Stimulated activated CD8-positive, alpha-beta memory T cell treated with anti-CD3 and anti-CD28 coated beads, Interleukin-2, amount 100 ng/mL, for 1 hour (primary cell): ENCODE measurements at places on chromosomes 16 and 17.
A peak's percentile ranks its signal among the peaks of the same experiment; 100 is the strongest.

DNA sequence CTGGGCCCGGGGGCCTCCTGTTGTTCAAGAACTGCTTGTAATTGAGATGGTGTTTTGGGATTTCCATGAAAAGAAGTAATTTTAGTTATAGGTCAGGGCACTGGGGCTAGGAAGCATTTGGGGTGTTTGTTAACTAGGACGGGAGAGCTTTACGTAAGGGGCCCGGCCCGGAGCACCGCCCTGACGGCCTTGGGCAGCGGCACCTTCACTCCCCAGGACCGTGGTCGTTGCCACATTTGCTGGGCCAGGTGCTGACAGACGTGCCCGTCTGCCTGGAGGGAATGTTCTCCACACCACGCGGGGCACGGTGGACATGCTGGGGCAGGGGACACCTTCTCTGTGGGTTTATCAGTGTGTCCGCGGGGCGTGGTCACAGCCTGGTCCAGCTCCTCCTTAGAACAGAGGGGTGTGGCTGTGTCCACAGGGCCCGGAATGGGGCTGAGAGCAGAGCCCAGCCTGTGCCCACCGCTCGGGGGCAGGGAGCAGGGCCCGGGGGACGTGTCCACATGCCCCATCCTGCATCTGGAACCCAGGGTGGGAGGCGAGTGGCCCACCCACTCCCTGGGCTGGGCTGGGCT, 57.7 kb downstream of the BAIAP2 start:
- no peak for DNase-seq

DNA sequence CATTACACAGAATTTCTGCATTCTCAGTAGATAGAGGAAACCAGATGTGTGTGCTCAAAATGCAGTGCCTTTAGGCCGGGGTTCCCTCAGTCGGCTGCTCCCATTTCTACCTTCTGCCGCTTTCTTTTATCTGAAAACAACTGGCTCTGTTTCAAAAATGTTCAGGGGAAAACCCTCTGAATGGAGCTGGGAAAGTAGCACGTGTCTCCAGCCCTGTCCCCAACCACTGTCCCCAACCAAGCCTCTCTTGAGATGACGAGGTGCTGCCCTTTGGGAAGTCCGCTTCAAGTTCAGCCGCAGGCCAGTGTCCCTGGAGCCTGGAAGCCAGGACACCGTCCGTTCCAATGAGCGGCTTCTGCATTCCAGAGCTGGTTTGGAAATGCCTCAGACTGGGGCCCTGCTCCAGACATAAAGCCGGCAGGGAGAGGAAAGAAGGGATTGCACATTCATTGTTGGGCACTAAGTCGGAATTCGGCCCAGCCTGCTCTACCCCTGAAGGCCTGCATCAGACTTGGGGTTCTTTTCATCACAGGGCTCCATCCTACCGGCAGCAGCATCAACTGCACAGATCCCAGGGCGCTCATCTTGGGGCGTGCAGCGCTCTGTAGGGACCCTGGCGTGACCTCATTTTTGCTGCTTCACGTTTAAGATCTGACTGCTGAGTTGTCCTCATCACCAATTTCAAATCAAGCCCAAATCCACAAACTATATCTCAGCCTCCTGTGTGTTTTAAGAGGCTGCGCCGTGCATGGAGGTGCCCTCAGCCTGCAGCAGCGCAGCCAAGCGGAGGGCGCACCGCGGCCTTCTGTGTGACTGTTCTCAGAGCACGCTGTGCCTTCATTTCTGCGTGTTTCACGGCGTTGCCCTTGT, 111.3 kb downstream of the BANP start:
- no peak for DNase-seq

DNA sequence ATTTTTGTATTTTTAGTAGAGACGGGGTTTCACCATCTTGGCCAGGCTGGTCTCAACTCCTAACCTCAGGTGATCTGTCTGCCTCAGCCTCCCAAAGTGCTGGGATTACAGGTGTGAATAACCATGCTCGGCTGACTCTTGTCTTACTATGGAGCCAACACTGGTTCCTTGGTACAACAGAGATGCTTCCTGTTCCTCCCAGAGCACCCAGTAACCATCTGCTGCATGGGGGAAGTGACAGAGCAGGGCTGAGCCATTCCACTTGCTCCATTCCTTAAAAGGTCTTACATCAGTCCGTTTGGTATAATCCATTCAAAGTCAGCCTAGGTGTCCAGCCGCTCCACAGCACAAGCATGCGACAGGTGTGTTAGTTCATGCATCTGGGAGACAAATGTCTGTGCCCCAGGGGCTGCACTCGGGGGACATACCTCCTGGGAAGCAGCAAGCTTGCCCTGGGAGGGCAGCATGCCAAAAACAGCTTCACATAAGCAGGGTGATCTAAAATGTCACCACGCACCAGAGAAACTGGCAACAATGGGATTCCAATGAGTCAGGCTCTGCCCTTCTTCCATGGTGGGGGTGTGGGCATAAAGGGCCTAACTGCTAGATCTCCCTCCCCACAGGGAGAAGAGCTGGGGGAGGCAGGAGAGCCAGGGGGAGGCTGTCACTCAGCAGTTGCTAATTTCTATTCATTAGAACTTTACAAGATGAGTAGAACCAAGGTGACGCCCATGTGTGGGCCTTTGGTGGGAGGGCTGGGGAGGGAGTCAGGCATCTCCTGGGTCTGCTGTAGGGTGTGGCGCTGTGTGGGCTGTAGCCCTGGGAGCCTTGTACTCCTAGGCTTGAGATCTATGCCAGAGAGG, 35.5 kb downstream of the PIPOX start:
- DNase-seq: no peak

- DNase-seq: no peak
These were observed 1.9 kb downstream of the SLC16A3 start for GRCh38 chr17:82230609-82231311.

- DNase-seq: no peak
These were observed 298.1 kb upstream of the IRX5 start for GRCh38 chr16:54632322-54633220.

GRCh38 chr16:1657841-1658240, 20.2 kb upstream of the JPT2 start:
- no peak for DNase-seq

GRCh38 chr17:55342800-55343585, 78.2 kb downstream of the HLF start:
- DNase-seq: no peak

- no peak for DNase-seq
These were observed 157.1 kb downstream of the CMIP start for GRCh38 chr16:81601601-81602255.

DNA sequence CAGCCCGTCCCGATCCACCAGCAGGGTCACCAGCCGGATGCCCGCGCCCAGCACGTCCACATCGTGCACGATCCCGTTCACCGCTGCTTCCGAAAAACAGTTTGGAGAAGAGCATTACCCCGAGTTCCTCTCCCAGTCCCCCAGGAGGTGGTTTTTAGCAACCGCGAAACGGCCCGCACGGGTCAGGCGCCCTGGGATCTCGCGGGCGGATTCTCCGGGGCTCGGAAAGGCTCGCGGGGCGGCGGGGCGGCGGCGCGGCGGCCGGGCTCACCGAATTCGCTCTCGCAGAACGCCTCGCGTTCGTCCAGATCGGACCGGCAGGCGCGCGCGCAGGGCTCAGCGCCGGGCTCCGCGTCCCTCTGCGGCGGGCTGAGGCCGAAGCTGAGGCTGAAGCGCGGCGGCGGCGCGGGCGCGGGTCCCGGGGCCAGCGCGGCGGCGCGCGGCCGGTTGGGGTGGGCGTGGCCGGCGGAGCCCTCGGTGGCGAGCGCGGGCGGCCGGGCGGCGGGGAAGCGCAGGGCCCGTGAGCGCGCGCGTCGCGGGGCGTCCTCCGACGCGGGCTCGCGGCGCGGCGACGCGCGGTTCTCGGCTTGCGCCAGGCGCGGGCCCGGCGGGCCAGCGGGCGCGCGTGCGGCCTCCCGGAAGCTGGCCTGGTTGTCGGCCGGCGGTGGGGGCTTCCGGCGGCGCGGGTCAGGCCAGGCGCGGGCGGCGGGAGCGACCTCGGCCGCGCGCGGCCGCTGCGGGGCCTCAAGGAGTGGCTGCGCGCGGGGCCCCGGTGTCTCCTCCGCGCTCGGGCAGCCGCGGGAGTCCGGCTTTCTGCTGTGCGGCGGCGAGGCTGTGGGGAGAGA, 2.9 kb downstream of the C17orf58 start:
- DNase-seq: peak; percentile 47

- no peak for DNase-seq
These were observed 235.2 kb upstream of the CDH5 start for GRCh38 chr16:66131156-66131807.

GRCh38 chr16:69917739-69918138, 33.4 kb upstream of the CLEC18A start:
- no peak for DNase-seq

GRCh38 chr17:55286681-55287589, 22.2 kb downstream of the HLF start:
- DNase-seq: no peak

DNA sequence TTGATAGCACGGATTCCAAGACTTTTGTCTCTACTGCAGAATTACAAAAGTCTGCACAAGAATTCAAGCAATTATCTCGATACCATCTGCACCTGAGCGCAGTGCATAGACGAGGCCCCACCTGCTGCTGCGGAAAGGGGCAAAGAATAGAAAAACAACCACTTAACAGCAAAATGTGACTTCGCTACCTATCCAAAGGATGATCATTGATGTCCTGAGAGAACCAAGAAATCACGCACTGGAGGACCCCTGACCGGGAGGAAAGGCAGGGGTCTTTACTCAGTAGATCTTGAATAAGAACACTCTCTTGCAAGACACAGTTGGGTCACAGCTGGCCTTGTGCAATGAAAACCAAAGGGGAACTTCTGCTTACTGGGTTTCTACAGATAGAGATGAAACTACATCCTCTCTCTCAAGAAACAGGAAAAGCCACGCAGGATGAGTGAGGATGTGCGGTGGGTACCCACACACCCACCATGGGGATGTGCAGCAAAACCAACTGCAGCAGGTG, 147.4 kb upstream of the RPH3AL start:
- no peak for DNase-seq

- no peak for DNase-seq
These were observed 84.2 kb upstream of the FOXF1 start for GRCh38 chr16:86426063-86426642.

DNA sequence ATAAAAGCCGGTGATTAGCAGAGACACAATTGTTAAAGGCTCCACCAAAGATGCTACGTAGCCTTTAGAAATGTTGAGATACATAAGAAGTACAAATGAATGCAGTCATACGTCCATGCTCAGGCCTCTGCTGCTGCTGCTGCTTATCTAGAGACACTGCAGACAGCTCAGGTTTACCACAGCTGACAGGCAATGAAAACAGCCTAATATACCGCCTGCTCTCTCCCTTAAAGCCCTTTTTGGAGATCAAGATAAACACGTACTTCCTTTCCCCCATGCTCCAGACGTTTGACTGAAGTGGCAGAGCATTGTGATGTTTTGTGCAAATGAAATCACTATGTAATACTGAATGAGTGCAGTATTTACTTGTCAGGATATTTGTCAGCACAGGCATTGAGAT, 185.3 kb downstream of the AATF start:
- no peak for DNase-seq

DNA sequence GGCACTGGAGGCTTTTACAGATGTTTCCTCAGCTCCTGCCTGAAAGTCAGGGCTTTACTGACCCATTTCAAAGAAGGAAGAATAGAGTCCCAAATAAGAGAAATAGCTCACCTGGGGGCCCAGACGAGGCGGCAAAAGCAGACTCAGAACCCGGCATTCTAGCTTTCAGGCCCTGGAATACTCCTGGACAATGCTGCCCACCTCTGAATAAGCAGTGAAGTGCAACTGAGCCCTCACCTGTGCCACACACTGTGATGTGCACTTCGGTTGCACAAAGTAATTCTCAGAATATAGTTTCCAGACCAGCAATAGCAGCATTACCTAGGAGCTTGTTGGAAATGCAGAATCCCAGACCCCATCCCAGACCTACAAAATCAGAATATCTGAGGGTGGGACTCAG, 54.6 kb downstream of the ZNF423 start:
- DNase-seq: no peak

GRCh38 chr16:23505671-23506605, 4.4 kb downstream of the GGA2 start:
- DNase-seq: no peak

DNA sequence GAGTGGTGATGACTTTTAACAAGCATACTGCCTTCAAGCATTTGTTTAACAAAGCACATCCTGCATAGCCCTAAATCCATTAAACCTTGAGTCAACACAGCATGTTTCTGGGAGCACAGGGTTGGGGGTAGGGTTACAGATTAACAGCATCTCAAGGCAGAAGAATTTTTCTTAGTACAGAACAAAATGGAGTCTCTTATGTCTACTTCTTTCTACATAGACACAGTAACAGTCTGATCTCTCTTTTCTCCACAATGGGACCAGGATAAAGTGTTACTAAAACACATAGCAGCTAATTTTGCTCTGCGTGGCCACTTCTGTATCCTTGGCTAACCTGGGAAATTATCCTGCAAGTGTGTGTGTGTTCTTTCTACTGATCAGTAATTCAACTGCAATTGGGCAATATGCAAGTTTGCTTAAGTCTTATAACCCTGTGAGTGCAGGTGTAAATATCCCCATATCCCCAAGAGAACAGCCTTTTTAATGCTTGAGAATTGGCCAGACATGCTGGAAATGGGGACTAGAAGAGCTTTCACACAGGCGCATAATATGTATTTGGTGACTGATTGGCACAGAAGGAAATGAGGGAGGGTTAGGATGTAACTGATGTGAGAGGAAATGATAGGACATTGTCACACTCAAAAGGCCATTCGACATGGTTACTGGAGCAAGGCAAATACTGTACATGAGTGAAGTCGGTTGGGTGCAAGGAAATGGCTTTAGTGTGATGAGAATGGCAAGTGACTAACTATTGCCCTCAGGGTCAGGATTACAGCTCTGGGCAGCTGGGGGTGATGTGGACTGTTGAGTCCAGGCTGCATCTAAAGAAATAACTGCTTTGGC, 10.8 kb upstream of the ANKS4B start:
- DNase-seq: no peak

DNA sequence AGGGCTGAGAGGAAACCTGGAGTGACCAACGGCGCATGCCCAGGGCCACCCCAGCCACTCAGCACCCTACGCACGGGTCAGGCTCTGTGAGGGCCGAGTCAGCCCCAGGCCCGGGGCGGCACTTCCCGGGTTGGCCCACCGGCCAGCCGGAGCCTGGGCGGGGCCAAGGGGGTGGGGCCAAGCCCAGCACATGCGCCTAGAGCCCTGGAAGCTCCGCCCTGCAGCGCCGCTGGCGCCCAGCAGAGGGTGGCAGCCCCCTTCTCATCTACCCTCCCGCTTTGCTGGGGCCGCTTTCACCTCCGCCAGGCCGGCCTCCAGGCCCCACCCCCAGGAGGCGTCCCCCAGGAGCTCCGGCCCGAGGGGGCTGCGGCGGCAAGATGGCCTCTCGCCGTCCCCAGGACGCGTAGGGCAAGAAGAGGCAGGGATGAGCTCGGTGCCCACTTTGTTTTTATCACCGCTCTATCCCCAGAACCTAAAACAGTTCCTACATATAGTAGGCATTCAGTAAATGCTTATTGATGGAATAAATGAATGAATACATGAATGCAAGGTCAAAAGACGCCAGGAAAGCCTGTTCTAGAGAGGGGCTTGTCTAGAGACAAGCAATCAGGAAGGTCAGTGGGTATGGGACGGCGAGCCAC, 31.3 kb downstream of the MYO18A start:
- DNase-seq: peak; percentile 86

DNA sequence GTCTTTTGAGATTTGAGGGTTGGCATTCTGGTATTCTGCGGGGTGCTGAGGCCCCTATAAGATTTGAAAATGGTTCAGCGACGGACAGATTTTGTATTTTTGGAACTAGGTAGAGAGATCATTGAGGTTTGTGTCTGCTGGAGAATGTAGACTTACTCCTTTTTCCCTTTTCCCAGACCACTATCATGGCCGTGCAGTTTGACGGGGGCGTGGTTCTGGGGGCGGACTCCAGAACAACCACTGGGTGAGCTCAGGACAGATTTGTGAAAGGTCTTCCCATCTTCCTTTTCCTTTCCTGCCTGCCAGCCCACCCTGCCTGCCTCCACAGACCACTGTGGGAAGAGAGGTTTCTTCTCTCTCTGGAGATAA, 572 bp downstream of the PSMB6 start:
- DNase-seq: no peak
